Sciatic nerve (tissue), 2 donors: ENCODE measurements at places on chromosomes 16 and 17. TPM values are rescaled to one million over a fixed set of nuclear protein-coding genes. Genes with fewer than 3 reads are reported as not detected.
A peak's percentile ranks its signal among the peaks of the same experiment; 100 is the strongest.

GRCh38 chr16:3157229-3158025 is 22.6 kb downstream of the ZNF213 start:
- DNase-seq: peak; percentile 82

DNA sequence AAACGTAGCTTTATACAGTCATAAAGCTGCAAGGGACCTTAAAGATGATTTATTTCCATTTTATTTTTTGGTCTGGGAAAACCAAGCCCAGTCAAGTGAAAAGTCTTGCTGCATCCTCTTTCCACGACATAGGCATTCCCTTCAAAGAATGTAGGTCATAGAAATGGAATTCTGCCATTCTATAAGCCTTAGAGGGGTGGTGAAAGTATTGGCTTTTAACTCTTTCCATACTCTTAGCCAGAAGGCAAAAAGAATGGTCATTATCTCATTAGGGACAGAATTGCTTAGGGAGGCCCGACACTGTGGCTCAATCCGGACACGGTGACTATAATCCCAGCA is 7.9 kb upstream of the MSL1 start:
- DNase-seq: no peak

- DNase-seq: no peak
Observed at GRCh38 chr16:48608452-48608851, 1.5 kb downstream of the N4BP1 start.

Gene GPR179
- 0.22 TPM for total RNA-seq

Gene CES1
- total RNA-seq: 45.2 TPM

DNA sequence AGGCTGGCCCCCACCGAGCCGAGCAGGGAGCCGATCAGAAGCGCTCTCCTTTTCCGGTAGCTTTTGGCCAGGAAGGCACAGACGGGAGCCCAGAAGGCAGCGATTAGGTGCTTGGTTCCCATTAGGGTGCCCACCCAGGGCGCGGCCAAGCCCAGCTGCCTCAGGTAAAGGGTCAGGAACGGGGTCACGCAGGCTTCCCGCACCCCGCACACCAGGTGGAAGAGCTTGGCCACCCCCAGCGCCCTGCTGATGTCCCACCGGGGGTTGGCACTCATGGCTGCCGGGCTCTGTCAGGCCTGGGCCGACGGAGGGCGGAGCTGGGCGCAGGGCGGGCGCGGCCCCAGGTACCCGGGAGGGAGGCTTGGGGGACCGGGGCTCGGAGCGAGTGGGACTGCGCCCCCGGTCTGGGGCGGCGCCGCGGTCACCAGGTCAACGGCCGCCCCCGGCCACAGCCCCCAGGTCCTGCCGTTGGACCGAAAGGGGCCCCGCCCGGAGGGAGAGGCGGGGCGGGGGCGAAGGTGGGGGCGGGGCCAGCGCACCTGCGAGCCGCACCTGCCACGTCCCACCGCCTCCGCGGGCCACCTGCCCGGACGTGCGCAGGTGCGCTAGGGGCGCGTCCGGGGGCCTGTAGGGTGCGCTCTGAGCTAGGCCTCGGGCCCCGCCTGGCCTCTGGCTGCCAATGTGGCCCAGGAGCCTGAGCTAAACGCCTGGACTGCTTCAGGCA is at the start of gene MFSD6L:
TSS of gene MFSD6L (minus strand) at position 520 of the 724 bp plus-strand sequence. CDS start at position 275, 245 bp downstream.
- no peak for DNase-seq

Gene SHISA9
- 3.8 TPM for total RNA-seq

Gene ZNF385C
- 3.0 TPM for total RNA-seq

DNA sequence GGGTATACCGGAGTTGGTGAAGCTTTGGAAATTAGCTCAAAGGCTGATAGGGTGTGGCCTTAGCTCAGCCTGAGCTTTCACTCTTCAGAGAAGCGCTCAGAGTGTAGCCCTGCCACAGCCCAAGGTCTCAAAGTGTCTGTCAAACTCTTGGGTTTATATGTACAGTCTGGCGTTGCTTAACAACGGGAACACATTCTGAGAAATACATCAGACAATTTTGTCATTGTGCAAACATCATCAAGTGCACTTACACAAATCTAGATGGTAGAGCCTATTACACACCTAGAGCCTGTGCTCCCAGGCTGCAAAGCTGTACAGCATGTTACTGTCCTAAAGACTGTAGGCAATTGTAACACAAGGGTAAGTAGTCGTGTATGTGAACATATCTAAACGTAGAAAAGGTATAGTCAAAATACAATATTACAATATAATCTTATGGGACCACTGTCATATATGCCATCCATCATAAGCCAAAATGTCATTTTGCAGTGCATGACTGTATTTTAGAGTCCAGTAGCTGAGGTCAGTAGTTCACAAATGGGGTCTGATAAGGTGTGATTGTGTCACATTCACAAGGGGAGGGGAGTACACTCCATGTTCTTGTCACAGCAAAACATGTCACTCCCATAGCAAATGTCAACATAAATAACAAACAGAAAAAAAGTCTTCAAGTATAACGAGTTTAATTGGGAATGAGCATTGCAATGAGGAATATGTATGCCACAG is 20.6 kb downstream of the CHAD start:
- DNase-seq: no peak

Gene TBX6
- 1.7 TPM for total RNA-seq

Gene HES7
- 1.1 TPM for total RNA-seq

DNA sequence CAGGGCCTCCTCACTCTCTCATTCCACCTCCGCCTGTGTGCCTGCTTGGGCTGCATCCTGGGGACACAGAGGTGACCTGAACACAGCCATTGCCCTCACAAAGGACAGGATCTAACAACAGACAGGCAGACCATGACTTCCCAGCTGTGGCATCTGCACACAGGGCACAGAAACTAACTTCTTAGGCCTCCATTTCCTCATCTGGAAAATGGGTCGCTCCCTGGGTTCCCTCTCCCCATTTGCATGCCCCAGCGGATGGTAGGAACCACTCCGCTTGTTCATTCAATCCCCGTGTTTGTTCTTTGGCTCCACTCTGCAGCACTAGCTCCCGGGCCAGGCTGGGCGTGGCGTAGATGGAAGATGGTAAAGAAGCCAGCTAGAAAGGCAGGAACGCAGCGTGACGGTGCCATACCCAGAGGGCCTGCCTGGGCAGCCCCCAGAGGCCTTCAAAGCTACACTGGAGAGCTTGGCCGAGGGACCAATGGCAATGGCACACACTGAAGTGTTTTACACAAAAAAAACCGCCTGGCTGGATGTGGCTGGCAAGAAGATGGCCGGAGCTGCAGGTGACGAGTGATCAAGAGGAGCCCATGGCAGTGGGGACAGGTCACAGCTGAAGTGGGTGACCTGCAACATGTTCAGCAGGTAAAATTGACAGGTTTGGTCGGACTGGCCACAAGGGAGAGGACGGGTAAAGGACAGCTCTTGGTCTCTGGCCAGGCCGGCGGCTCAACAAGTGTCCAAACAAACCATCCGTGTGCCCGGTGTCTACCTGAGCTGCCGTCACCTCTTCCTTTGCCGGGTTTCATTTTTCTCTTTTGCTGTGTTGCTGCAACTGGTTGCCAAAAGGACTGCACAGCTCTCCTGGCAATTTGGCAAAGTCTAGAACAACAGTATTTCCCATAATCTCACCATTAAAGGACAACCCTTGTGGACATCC is 66.9 kb downstream of the SOCS1 start:
- no peak for DNase-seq

Gene TSNAXIP1
- 1.5 TPM for total RNA-seq

DNA sequence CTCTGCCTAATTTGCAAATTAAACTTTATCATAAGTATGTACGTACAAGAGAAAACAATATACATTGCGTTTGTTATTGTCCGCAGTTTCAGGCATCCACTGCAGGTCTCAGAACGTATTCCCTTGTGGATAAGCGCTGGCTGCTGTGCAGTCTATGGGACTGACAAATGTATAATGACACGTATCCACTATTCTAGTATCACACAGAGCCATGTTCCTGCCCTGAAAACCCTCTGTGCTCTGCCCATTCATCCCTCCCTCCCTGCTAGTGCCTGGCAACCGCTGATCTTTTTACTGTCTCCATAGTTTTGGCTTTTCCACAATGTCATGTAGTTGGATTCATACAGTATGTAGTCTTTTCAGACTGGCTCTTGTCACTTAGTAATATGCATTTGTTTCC is 179.4 kb downstream of the MAF start:
- no peak for DNase-seq

GRCh38 chr16:7363422-7364417 is 31.1 kb downstream of the RBFOX1 start:
- no peak for DNase-seq

DNA sequence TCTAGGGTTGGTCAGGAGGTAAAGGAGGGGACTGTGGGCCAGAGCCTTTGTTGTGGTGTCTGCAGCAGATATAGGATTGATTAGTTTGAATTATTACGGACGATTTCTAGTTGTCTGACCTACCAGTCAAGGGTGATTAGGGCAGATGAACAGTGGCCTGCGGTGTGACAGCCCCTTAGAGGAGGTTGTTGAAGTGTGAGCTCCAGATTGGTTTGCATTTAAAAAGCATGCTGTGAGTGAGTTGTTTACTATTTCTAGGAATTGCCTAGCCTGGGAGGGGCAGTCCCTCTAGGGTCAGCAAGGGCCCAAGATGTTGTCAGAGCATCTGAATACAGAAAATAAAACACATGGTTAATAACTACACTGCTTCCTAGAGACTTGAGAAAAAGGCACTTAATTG is 108.8 kb downstream of the ARHGAP44 start:
- DNase-seq: no peak

GRCh38 chr17:50462446-50462845 is 6.2 kb downstream of the CHAD start:
- no peak for DNase-seq

Gene MT1F
- total RNA-seq: 6.2 TPM

GRCh38 chr17:64384253-64385186 is 6.1 kb downstream of the PECAM1 start:
- no peak for DNase-seq

DNA sequence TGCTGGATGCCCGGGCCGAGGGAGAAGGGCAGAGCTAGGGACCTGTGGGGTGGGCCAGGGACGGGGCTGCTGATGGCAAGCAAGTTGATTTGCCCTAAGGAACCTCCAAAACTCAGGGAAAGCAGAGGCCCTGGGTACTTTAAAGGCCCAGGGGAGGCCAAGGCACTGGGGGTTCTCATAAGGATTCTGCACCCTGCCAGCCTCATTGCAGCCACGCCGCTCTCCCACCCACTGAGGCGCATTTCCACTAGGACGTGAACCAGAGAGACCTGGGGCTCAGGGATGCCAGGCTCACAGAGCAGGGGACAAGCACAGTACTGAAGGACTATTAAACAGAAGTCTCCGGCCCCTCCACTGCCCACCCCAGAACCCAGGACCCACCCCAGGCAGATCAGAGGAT is 39.4 kb upstream of the RBFOX3 start:
- DNase-seq: peak; percentile 13

GRCh38 chr17:18381158-18381952 is 3.8 kb downstream of the EVPLL start:
- DNase-seq: peak; percentile 40

Gene MLKL
- 19.4 TPM for total RNA-seq

DNA sequence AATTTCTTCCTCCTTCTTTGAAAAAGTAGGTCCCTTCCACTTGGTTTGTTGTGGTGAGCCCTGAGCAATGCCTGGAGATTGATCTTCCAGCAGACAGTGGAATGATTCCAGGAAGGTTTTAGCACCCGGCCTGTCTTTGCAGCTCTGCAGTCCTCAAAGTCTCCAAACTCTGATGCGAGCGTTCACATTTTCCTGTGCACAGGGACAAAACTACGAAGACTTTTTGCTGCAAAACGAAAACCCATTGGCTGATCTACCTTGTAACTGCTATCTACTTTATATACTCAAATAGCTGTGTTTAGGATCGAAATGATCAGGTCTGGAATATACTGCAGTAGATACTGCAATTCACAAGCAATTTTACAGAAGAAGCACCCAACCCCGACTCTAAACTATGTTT is 21.7 kb downstream of the G6PC1 start:
- no peak for DNase-seq

DNA sequence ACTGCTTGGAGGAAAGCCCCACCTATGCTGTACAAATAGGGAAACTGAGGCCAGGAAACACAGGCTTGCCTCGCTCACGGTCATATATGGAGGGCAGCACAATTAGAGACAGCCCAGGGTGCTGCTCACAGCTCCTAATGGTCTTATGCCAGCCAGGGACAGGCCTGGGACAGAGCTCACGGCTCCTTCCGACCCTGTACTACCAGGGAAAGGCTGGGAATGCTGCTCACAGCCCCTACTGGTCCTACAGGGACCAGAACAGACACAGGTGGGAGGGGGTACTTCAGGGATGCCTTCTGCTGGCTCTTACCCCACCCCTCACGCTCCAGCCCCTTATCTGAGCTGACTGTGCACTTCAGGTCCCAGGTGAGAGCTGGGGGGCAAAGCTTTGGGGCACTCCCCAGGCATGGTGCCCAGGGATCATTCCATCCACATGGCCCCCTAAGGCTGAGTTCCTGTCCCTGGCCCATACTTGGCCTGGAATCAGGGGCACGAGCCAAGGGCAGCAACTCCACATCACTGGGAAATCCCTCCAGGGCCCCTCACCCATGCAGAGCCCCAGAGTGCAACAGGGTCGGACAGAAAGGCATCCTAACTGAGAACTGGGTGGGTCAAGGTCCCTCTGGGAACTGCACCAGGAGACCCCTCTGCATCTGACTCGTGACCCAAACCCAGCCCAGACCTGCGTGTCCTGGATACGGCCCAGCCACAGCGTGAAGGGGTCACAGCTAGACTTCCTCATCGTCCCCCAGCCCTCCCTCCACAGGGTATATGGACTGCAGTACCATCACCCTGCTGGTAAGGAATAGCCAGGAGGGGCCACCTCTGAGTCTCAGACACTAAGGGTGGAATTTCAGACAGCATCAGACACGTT is 5.9 kb downstream of the RHBDF1 start:
- no peak for DNase-seq

DNA sequence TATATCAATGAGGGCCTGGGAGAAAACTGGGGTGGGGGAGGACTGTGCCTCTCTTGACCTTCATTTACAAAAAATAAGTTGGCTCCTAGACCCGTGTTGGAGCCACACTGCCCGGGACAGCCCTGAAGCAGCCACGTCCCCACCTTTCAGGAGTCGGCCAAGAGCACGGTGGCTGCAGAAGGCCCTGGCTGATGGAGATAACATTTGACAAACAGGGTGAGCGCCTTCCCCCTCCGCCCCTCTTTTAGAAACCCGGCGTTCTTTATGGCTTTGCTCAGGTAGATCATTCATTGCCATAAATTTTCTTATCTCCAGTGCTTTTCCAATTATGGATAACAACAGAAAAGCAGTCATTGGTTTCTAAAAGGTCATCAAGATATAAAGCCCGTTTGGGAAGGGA is 398.1 kb upstream of the TNRC6C start:
- no peak for DNase-seq

Gene TLCD2
- 13.6 TPM for total RNA-seq

Gene SSTR5
- total RNA-seq: not detected

Gene OTOP2
- total RNA-seq: not detected

Gene MARF1
- 138 TPM for total RNA-seq

GRCh38 chr16:31458073-31458843 is 1.0 kb upstream of the ARMC5 start:
- peak; percentile 84 for DNase-seq
